Fibroblast of skin of left biceps (primary cell): ENCODE measurements at places on chromosomes 7 and 10.

GRCh38 chr7:30852308-30852684 is 59.4 kb upstream of the AQP1 start:
- DNase-seq, result no peak

- DNase-seq, result peak; percentile 69
Measured at GRCh38 chr10:98309366-98310355, 41.7 kb upstream of the LOXL4 start.

- no peak for DNase-seq
Measured at GRCh38 chr10:31921031-31921430, 7.6 kb downstream of the ARHGAP12 start.

GRCh38 chr10:74898201-74898976 is 72.0 kb downstream of the KAT6B start:
- no peak for DNase-seq

GRCh38 chr10:93222211-93222754 is 148.6 kb downstream of the CYP26A1 start:
- DNase-seq, result no peak

- no peak for DNase-seq
Measured at GRCh38 chr7:103843689-103844480, 145.6 kb downstream of the RELN start.

GRCh38 chr7:120273476-120273975 is 551 bp downstream of the KCND2 start:
- DNase-seq, result no peak

GRCh38 chr7:112866424-112866823 is 76.2 kb upstream of the TMEM168 start:
- DNase-seq, result no peak

DNA sequence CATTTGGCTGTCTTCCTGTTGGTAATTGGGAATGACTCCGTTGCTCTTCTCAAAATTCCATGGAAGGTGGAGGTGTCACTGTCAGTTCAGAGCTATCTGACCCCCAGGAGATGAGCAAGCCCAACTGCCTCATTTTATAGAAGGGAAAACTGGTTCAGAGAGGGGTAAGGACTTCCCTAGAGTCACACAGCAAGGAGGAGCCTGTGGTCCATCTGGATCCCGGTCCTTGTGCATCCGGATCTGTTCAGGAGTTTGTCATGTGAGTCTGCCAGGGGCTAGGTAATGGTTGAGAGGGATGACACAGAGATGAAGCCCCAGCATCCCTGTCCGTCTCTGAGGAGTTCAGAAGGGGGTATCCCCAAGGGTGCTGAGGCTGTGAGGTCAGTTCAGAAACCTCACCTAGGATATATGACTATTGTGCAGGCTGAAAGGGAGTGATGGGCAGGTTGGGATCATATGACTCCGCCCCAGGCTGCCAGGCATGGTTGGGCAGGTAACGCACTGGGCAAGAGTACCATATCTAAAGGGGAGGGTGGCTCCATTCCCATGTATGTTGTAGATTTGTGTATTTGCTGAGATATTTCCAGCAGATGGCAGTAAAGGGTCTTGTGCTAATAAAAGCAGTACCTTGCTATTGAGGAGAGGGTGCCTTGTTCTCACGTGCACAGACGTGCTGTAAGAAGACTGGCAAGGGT is 16.0 kb upstream of the SLC29A3 start:
- no peak for DNase-seq

- no peak for DNase-seq
Measured at GRCh38 chr7:83486536-83486935, 162.4 kb downstream of the SEMA3E start.
